ENCODE measurements at places on chromosomes 2 and 18. TPM values are rescaled to one million over a fixed set of nuclear protein-coding genes. Genes with fewer than 3 reads are reported as not detected.

DNA sequence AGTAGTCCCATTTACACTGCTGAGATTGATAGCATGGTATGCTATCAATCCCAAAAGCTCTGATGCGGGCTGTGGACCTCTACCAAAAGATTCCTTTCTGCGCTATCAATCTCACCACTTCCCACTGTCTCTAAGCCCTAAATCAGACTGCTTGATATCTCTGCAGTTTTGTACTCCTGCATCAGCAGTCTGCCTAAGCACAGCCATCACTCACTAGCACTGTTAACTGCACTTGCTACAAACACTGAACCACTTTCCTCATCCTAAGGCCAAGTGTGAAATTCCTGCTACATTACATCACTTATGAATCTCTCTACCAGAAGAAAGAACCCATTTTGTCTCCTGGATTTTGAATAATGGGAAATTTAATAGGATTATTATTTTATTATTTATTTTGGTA is 237.0 kb downstream of the HNMT start:
- no peak for DNase-seq

- no peak for DNase-seq
Measured at GRCh38 chr2:196289000-196289399, 117.6 kb upstream of the STK17B start.

GRCh38 chr2:176080540-176081375 is 3.0 kb downstream of the EVX2 start:
- no peak for DNase-seq

DNA sequence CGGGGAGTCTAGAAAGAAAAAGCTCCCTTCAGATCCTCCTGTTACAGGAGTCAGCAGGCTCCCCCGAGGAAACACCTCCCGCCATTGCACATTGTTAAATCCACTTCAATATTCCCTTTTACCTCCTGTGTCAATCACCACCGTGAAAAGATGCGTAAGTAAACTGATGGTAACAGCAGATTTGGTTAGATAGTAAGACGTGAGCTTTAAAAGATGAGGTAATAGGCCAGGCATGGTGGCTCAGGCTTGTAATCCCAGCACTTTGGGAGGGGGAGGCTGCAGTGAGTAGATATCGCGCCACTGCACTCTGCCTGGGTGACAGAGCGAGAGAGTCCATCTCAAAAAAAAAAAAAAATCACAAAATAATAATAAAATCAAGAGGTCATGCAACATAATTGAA is 15.2 kb upstream of the NCL start:
- DNase-seq: no peak

DNA sequence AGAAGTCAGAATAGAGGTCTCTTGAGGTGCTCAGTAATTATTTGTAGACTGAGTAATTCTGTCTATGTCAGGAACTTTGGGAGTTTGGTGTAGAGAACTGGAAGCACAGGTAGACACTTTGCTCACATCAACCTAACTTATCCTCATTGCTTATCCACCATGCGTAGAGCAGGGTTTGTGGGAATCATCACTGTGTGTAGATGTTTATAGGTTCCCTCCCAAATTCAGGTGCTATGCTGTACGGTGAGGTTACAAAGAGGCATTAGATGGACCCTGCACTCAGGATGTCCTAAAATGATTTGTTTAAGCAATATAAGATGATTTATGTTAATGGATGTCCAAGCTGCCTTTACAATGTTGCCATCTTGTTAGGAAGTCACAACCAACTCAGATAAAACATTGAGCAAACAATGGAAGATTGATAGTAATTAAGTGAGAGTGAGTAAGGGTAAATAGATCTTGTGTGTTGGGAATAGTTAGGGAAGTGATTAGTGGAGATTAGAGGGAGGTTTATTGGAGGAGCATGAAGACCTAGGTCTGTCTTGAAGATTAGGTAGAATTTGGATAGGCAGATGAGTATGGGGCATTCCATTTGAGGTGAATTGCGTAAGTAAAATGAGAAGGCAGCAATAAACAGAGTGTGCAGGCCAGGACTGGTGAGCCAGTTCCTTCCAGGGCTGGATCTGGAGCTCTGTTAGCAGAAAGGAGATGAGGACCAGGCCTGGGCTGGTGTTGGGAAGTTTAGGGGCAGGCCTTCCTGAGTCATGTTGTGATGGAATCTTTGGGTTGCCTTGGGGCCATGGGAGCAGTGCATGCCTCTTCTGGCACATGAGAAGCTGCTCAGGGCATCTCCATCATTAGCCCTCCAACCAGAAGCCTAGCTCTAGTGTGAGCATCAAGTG is 12.1 kb downstream of the EPAS1 start:
- no peak for DNase-seq

DNA sequence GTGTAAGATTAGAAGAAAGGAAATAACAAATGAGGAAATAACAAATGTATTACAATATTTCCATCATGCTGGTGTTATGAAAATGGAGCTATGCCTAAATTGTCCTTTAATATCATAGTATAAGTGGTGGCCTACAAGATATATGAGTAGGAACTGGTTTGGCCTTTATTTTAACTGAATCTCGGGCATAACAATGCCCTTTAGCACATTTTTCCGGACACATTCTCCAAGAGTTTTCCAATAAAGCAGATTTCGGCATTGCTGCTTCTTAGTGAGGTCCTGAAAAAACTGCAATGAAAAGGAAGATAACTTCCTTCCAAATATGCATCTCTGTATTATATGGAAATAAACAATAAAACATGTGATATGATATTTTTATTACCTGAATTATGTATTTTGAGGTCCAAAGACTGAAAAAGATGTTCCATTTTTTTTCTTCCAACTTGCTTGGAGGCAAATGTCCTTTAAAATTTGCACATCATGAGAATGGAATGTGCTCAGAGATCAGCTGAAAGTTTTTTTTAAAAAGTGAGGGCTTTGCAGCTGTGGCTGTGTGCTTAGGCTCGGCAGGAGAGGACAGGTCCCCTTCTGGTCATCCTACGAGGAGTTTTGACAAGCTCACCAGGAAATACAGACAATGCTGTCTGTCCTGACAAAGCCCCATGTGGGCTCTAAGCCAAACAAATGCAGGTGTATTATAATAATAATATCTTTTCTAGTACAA is 132.3 kb upstream of the RND3 start:
- no peak for DNase-seq

- DNase-seq: no peak
Measured at GRCh38 chr18:13449651-13450050, 231.1 kb downstream of the LDLRAD4 start.

DNA sequence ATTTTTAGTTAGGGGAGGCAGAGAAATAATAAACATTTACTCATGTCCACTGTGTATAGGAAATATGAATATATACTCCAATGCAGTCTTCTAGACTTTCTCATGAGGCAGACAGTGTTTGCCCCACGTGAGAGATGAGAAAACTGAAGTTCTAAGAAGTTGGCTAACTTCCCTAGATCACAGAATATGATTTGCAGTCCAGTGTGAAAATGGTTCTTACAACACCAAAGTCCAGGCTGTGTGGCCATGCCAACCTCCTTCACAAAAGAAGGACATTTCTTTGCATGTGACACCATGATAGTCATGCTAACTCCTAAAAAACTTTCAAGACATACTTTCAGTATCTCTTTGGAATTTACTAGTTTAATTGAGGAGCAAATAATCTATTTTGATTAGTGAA is 143.7 kb downstream of the IRS1 start:
- DNase-seq: no peak

- DNase-seq: no peak
Measured at GRCh38 chr2:165078913-165079312, 123.6 kb upstream of the SLC38A11 start.

DNA sequence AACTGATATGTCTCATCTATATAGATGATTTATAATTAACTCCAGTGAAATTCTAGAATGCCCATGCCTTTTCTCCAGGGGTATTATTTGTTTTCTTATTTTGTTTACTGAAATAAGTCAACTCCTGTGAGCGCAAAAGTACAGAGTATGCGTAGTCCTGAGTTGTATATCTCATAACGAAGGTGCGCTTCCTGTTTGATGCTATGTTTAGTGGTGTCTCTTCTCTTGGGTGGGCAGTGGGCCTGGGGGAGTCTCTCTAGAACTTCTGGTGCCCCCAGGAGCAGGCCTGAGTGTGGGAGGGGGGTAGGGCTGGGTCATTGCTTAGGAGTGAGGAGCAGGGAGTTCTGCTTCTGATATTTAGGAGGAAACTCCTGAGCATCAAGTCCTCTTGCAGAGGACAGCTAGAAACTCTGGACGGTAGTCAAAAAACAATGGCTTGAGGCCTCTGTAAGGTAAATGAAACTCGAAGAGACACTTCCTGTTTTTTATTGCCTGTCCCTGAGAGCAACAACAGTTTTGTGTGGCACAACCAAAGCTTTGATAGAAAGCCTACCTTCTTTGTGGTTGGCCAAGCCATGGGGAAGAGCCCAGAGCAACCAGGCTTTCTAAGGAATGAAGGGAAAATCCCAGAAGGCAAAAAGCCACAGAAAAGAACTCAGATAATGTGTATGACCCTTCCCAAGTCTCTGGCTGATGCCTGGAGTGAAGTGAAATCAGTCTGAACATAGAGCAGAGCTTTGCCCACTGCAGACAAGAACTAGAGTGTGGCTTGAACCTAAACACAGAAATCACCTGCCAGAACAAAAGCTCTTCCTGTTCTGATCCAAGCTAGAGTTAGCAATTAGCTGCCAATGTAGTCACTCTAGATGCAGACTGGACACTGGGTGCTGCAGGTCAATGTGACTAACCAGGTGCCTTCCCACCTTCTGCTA is 8.5 kb upstream of the SP140L start:
- DNase-seq: no peak

GRCh38 chr2:24816884-24817283 is 23.7 kb downstream of the CENPO start:
- DNase-seq: peak; percentile 9

DNA sequence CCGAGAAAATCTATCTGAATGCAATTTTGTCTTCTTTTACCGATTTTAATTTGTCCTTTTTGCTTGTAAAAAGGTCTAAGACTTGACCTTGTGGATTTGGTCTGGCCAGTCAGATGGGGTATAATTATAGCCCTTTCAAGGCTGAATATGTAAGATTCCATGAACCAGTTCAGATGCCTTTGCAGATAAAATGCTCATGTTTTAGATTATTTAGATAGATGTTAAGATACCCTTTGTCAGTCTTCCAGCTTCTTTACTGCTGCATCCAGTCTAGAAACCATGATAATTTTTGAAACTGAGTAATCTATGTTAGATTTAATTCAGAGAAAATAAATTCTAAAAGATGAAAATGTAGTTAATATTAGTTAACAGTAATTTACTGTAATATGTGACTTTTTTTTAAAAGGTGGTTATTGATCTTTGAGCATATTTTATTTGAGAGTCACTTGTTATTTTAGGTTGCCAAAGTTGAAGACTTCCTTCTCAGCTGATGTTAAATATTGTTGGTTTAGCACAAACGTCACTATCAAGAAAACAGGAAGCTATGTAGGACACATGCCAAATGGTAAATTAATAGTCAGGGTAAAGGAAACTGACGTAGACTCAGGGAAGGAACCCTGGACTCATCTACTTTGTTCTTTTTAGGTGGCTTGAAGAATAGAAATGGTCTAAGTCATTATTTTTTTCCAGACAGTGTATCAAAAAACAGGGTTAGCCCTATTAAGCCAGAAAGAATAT is 29.8 kb downstream of the BABAM2 start:
- DNase-seq: peak; percentile 96

- DNase-seq: no peak
Measured at GRCh38 chr2:5022061-5022460, 670.1 kb upstream of the SOX11 start.

- DNase-seq: no peak
Measured at GRCh38 chr2:46194856-46195255, 102.4 kb upstream of the EPAS1 start.

DNA sequence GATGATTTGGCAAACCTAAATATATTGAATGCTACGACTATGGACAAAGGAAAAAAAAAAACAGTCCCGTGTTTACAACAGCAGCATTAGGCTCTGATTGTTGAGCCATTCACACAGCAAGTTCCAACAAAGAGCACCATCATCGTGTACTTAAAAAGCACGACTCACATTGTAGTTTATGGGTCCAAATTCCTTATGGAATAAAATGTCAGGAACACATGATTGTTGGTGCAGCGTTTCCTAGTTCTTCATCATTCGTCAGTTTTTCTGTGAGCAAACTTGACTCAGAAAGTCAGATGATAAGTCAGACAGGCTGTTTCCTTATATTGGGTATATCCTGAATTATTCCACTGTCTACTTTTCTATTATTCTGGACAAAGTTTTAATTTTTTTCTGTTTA is 10.0 kb upstream of the KIDINS220 start:
- DNase-seq: no peak

DNA sequence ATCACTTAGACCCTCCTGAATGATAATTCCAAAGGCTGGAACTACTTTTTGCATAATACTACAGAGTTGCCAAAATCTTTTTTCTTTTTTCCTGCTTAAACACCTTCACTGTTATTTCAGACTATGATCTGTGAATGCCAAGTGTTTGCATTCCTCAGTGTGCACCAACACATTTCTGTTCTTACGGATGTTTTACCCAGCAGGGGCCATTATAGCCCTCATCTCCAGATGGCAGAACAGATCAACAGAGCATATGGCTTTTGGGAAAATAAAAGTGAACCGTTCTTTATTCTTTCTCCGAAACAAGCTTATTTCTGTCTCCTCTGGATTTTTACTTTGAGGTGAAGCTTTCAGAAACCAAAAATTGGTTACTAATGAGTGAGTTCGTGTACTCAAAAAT is 1226.6 kb upstream of the FAM98A start:
- DNase-seq: no peak

DNA sequence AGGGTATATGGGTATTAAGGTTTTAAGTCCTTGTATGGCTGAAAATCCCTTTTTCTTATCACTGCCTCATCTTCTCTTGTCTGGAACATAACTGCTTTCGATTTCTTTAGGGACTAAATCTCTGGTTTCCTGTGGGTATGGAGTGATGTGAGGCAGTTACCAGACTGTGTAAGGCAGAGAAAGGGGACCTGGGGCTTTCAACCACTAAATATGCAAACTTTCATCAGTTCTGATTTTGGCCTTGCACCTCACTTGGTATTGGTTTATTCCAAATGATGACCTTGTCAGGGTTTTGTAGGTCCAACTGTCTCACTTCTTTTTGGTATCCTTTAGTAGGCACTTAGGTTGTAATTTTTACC is 9.3 kb downstream of the MAP4K4 start:
- peak; percentile 18 for DNase-seq

Gene NOP58
- total RNA-seq: 26.4 TPM

Gene SEPTIN10
- total RNA-seq: 63.9 TPM

Gene ANO7
- total RNA-seq: 2.6 TPM

Gene ASB18
- not detected for total RNA-seq

Gene SP140
- not detected for total RNA-seq

Gene MFSD2B
- total RNA-seq: under 0.01 TPM

Gene TUBA4B
- total RNA-seq: not detected

Gene CYP27A1
- 7.1 TPM for total RNA-seq

Gene SLC23A3
- 2.0 TPM for total RNA-seq

Gene CKAP2L
- total RNA-seq: 0.60 TPM
